ENCODE measurements at places on chromosomes 5 and 9. TPM values are rescaled to one million over a fixed set of nuclear protein-coding genes. Genes with fewer than 3 reads are reported as not detected.

The ICE1 gene
- total RNA-seq = 11.4 TPM

The FCN1 gene
- total RNA-seq = not detected

The ENG gene
- total RNA-seq = 620 TPM

The SPATA6L gene
- total RNA-seq = 0.16 TPM

The N4BP3 gene
- 2.3 TPM for total RNA-seq

The CRHBP gene
- total RNA-seq = 13.8 TPM

The PCDHGB2 gene
- 3.2 TPM for total RNA-seq

The GFI1B gene
- total RNA-seq = not detected

The SPARC gene
- 3,236 TPM for total RNA-seq

The PTGES gene
- total RNA-seq = 1.1 TPM

The OSMR gene
- total RNA-seq = 99.3 TPM

The MEGF10 gene
- total RNA-seq = not detected

The BAAT gene
- total RNA-seq = not detected

The EPB41L4B gene
- total RNA-seq = 1.8 TPM

The SPINK4 gene
- not detected for total RNA-seq

The MYMK gene
- not detected for total RNA-seq

The ANAPC2 gene
- total RNA-seq = 20.3 TPM

The NR4A3 gene
- total RNA-seq = under 0.01 TPM

The GPX3 gene
- total RNA-seq = 15.9 TPM

The GPX8 gene
- total RNA-seq = 140 TPM

The SOHLH1 gene
- total RNA-seq = not detected

The KCNN2 gene
- total RNA-seq = not detected

The GRIN1 gene
- total RNA-seq = not detected

The ERBIN gene
- 26.4 TPM for total RNA-seq

All from cardiac atrium fibroblast (primary cell).